ENCODE measurements at places on chromosomes 5 and 9.

- no peak for DNase-seq
These were observed 120.2 kb downstream of the TENT4A start for GRCh38 chr5:6833406-6833805.

DNA sequence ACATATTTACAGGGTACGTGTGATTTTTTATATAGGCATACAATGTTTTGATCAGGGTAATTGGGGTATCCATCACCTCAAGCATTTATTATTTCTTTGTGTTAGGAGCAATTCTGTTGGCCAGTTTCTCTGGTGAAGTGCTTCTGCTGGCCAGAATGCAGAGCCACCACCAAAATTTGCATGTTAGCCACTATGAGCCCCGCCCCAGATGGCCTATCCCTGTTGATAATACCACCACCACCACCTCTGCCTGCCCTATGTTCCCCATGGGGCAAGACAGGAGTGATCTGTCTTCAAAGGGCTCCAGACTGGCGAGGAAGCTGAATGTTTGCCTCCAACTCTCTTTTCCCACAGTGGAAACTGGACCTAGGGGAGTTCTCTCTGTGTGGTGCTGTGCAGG is 26.0 kb upstream of the JAK2 start:
- DNase-seq: no peak

- DNase-seq: no peak
These were observed 14.7 kb upstream of the OMD start for GRCh38 chr9:92438900-92439526.

- no peak for DNase-seq
These were observed 1.5 kb upstream of the SARDH start for GRCh38 chr9:133739408-133740280.
